Activated T-helper 9 cell treated with anti-CD3 and anti-CD28 coated beads, Interleukin-2, amount 50 U/mL, for 16 hours (primary cell): ENCODE measurements at places on chromosomes 1 and 21.

GRCh38 chr1:9691691-9692090 is 40.2 kb downstream of the PIK3CD start:
- DNase-seq = no peak

DNA sequence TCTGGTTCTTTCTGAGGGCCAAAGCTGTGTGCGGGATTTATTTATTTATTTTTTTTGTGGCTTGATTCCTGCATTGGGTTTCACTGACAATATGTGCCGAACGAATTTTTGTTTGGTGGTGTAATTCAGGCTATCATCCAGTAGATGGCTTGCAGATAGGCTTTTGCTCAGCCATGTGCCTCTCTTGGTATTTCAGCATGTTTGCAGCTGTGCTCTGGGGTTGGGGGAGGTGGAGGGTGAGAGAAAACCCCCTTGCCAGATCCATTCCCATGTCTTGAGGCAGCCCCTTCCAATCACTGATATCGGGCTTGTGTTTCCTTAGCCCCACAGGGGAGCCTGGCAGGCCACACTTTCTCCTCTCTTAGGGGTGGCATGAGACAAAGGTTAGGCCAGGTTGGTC is 302.4 kb downstream of the PTGER3 start:
- DNase-seq = no peak

GRCh38 chr1:33120436-33121231 is 39.7 kb downstream of the AZIN2 start:
- DNase-seq = no peak

GRCh38 chr1:234705615-234706014 is 95.6 kb upstream of the IRF2BP2 start:
- DNase-seq = no peak

DNA sequence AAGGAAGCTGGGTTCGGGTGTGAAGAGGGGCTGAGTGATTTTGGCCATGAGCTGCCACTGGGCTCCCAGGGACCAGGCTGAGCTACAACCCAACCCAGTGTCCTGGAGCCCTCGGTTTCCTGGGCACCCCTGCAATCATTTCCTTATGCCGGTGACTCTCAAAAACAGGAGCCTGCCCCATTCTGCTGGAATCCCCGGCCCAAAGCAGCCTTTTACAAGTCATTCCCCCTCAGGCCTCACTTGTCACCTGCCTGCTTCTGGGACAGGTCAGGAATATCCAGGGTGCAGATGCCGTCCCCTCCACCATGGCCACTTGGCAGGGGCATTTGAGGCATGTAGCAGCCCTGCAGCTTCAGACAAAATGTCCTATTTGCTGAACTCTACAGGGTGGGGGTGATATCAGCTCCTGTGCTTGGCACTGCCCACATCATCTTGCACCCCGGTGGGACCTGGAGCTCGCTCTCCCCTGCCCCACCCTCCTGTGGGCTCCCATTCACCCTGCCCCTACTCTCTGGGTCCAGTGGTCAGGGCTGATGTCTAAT is 30.0 kb downstream of the CDK18 start:
- no peak for DNase-seq

DNA sequence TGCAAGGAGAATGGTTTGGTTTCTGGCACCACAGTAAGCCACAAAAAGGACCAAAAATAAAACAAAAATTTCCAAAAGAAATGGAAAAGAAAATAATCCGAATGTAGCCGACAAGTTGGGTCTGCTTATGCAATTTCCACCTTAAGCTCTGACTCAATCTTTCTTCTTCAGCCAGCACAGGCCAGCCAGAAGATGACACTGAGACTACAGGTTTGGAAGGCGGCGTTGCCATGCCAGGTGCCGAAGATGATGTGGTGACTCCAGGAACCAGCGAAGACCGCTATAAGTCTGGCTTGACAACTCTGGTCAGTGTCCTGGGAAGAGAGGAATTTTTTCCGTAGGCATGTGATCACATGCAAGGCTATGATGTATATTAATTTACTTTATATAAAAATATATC is 23.4 kb downstream of the PDPN start:
- DNase-seq = no peak

DNA sequence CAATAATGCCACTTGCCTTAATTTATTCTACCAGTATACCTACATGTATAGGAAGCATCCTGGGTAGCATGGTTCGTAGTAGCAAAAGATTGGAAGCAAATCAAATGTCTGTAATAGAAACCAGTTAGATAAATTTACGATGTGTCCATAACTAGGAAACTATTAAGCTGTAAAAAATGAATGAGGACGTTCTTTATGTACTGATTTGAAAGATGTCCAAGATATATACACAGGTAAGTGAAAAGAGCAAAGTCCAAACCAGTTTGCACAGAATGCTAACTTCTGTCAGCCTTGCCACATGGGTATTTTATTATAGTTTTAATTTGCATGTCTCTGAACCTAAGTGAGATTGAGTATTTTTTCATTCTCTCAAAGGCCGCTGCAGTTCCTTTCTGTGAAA is 251.8 kb upstream of the IRF2BP2 start:
- DNase-seq = no peak

DNA sequence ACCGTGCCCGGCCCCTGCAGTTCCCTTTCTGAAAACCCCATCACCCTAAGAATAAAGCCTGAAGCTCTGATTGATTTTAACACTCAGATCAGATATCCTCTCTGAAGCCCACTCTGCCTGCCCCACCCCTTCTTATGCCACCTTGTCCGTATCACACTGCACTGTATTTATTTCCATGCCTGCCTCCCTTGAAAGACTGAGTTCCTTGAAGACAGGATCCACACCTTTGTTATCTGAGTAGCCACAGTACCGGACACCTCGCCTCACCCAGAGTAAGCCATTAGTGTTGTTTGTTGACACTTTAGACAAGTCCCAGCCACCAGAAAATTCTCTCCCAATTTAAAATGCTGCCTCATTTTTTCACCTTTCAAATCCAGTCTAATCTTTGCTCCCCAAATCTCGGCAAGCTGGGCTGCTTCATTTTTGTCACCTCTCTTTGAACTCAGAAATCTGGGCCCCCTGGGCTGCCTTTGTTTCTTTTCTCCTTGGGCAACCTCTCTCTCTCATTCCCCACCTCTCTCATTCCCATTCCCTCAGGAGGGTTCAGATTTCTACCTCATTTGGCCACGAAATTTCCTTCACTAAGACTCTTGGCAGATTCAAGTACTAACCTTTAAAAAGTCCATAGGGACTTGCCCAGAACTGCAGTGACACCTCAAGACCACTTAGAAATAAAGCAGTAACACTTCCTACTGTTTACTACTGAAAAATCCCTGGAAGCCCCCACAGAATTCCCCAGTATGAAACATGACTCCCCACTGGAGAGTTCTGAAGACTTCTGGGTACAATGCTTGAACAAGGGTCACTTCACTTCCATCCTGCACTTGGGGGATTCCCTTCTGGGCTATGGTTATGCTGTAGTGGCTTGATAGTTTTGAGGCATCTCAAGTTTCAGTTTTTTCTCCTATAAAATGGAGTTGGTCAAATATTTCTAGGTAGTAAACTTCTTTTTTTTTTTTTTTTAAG is 8.7 kb upstream of the PPP1R15B start:
- DNase-seq = no peak

GRCh38 chr1:168054117-168054516 is 82.6 kb downstream of the GPR161 start:
- no peak for DNase-seq

- DNase-seq = no peak
Observed at GRCh38 chr1:233647073-233647472, 33.2 kb downstream of the KCNK1 start.

DNA sequence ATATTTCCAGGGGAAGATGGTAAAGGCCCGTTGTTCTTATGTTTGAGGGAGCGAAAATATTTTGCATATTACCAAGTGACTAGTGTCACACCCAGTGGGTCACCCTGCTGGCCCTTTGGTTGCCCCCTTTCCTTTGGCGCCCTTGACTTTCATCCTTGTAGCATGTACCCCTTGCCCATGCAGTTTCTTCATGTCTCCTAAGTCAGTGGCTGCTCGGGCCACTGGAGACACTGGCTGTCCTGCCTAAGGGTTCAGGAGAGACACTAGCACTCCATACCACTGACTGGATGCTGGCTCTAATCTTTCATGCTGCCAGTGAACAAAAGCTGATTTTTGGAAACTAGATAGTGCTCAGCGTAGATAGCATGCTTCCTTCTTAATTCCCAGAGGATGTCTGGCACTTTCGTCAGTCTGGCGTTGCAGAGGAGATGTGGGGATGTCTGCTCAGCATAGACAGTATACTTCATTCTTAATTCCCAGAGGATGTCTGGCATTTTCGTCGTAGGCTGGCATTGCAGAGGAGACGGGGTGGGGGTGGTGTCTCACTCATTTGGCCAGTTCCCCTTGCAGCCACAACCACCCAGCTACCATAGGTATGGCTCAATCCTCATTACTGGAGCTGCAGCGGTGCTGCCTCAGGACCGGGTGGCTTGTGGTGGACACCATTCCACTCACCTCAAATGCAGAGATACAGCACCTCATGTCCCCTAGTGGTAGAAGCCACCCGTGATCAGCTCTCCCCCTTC is 770.9 kb upstream of the TPTE start:
- DNase-seq = no peak

GRCh38 chr1:92822879-92823278 is 9.0 kb upstream of the RPL5 start:
- no peak for DNase-seq
